Activated T-cell treated with anti-CD3 and anti-CD28 coated beads, Interleukin-2, amount 50 U/mL, for 4 hours (primary cell): ENCODE measurements at places on chromosomes 1 and 21. TPM values are rescaled to one million over a fixed set of nuclear protein-coding genes. Genes with fewer than 3 reads are reported as not detected.

HSD3B2 gene
- 0.41 TPM for total RNA-seq

DNA sequence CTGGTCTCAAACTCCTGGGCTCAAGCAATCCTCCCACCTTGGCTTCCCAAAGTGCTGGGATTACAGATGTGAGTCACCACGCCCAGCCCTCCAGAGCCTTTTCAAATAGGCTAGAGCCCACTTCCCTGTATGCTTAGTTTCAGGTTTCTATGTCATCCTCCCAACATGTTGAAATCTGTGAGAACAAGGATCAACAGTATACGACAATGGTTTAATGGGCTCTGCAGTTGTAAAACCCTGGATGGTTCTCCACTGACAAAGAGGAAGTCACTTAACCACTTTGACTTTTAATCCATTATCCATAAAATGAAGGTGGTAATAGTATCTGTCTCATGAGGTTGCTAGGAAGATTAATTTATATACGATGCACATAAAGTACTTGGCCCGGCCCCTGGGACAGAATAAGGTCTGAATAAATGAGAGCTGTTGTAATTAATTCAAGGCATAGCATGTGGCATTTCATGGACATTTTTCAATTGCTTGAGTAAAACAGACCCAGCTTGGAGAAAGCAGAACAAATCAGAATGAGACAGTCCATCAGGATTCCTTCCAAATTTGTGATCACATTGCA, 113.9 kb upstream of the ZNF648 start:
- DNase-seq = no peak

DNA sequence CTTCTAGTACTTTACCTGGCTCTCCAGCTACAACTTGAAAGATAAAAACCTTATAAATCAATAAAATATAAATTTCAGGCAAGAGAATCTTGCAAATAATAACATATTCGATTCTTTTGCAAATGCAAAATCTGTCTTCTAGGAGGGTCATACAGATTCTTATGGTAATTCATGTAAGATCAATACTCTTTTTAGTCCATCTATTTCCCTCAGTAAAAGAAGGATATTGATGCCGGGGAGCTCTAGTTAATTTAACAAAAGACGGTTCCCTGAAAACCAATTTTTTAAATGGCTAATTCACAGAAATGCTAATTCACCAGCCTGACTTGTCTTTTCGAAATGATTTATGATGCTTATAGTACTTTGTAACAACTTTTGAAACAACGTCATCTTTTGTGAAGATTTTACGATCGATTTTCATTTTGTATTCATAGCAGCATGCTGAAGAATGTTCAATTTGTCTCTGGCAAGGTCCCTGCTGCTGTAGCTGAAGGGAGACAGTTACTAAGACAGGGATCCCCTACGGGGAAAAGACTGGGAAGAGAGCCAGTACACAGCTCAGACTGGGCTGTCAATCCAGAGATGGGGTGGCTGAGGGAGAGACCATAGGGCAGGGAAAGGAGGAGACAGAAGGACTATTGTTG, 90.6 kb upstream of the SPAG17 start:
- no peak for DNase-seq

DNA sequence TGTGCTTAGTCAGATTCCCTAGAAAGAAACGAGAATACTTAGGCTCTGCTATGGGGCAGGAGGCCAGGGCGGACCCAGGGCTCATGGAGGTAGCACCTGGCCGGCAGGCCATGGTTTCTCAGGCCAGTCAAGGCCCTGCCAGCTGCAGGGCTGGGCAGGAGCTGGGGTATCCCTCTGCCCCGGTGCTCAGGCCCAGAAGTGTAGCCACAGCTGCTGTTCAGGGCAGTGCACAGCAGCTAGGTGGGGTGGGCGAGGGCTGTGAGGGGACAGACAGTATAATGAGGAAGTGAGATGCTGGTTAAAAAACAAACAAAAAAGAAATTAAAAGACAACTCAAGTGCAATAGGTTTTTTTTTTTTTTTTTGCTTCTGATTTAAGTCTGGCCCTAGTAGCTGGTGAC, 34.0 kb upstream of the EDN2 start:
- DNase-seq = no peak

S100A8 gene
- not detected for total RNA-seq

PRELP gene
- 0.03 TPM for total RNA-seq

DNA sequence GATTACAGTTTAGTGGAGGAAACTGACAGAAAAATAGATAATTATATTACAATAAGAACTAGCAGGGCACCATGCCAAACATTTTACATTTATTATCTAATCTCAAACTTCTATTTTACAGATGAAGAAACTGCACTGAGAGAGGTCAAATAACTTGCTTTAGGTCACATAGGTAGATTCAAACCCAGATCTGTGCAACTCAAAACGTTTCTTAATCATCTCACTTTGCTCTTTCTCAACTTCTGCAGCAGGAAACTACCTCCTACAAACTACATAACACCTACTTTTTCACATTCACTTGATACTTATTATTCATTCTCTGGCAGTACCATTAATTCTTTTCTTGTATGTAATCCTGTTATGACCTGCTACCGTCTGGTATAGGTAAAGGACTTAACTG, 49.9 kb upstream of the BCL10 start:
- no peak for DNase-seq

GRCh38 chr1:45721207-45721606, 29.2 kb downstream of the IPP start:
- no peak for DNase-seq

DNA sequence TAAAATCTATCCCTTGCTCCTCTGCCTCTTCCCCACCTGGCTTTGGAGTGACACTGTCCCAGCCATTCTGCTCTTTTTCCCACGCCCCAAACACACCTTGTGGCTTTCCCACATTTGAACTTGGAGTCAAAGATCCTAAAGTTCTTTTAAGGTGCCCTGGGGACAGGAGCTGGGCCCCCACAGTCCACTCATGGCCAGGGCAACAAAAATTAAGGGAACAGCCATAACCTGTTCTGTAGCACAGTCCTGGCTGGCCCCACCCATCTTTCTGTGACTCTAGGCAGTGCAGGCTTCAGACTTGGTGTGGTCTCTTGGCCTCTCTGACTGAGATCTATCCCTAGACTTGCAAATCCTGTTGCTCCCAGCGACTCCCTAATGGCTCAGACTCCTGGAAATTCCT, 143.0 kb upstream of the MAGI3 start:
- DNase-seq = no peak

- no peak for DNase-seq
Measured at GRCh38 chr1:22210636-22211035, 67.7 kb upstream of the WNT4 start.

- no peak for DNase-seq
Measured at GRCh38 chr1:231702804-231703203, 76.2 kb downstream of the DISC1 start.

DNA sequence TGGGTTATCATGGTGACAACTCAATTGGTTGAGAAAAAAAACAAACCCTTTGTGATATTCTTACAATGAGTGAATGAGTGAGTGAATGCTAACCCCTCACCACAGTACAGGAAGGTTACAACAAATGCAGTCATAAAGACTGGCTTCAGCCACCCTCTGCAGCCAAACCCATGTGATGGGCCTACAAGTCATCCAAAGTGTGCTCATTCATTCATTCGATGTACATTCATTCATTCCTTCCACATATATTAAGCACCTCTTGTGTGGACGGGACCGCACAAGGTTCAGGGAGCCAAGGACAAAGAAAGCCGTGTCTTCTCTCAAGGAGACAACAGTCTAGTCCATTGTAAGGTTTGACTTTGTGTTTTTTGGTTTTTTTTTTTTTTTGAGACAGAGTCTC, 49.4 kb downstream of the WDR4 start:
- no peak for DNase-seq

CNKSR1 gene
- total RNA-seq = 5.1 TPM

SLC30A2 gene
- total RNA-seq = not detected

- DNase-seq = no peak
Measured at GRCh38 chr1:18940303-18941020, 16.0 kb downstream of the IFFO2 start.

DNA sequence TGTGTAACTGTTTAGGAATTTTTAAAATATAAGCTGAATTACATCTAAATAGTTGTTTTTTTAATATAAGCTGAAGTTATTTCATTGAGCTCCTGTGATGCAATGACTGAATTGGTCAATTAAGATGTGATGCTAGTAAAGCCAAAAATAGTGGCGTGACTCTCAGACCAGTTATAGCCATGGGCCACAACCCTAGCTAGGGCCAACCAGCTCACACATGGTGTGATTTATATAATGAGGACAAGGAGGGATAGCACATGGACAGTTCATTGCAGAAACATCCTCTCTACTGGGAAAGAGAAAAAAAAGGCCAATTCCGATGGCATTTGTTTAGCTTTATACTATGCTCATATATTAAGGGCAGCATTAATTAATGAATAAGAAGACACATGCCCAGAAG, 119.3 kb upstream of the PROX1 start:
- DNase-seq = no peak

GRCh38 chr1:221032637-221033280, 153.5 kb downstream of the HLX start:
- no peak for DNase-seq

DNA sequence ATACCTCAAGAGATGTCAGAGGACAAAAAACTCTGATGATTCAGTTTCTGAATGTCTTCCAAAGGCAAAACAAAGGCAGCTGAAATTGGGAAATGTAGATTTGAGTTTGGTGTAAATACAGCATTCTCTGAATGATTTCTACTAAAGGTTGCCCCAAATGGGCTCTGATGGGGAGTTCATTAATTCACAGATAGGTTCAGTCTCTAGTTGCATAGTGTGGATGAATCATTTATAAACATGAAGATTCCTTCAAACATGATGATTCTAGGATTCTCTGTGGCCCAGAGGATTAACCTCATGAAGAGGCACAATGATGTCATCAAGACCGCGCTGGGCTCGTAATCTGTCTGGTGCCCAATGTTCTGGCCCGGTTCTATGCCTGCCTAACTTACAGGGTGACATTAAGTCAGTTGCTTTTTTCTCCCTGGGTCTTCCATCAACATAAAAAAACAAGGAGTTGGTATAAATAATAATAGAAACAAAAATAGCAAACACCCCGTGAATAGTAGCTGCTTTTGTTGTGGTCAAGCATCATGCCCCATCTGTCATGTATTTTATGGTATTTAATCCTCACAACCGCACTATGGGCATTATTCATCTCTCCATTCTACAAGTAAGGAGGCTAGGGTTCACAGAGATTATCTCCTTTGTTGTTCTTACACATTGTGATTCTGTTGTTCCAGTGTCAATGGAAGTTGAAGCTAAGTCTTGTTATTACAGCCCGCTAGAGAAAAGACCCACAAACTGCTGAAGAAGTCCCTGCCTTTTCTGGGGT, 509.6 kb upstream of the USP24 start:
- no peak for DNase-seq

GRCh38 chr1:212218065-212218464, 67.1 kb upstream of the PPP2R5A start:
- no peak for DNase-seq

CCSAP gene
- 3.6 TPM for total RNA-seq

- DNase-seq = no peak
Measured at GRCh38 chr1:63497577-63497976, 25.4 kb downstream of the ITGB3BP start.

ARMH1 gene
- total RNA-seq = 49.5 TPM

- no peak for DNase-seq
Measured at GRCh38 chr21:41712201-41712600, 54.7 kb downstream of the RIPK4 start.

GRCh38 chr1:184693011-184693410, 61.6 kb downstream of the EDEM3 start:
- no peak for DNase-seq

GRCh38 chr21:45113543-45113942, 39.2 kb downstream of the ADARB1 start:
- no peak for DNase-seq

DNA sequence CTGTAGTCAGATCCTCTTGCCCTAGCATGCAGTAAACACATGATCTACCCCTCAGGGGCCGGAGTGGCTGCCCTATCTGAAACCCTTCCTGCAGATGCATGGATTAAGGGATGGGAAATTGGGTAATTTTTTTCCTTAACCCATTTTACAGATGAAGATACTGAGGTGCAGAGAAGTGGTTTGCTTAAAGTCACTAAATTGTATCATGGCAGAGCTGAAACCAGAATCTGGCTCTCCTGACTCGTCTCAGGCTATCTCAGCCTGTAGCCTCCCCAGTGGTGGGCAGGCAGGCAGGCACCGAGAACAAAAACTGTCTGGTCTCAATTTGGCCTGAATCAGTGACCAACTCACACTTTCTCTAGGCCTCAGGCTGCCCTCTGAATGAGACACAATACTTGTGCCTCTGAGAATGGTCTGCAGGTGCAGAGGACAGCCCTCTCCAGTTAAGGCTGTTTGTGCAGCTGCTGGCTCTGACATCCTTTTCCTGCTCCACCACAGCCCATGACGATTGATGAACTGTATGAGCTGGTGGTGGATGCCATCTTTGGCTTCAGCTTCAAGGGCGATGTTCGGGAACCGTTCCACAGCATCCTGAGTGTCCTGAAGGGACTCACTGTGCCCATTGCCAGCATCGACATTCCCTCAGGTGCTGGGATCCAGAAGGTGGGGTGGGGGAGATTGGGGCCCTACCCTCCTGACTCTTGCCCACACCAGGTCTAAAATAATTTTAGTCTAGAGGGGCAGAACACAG, 1.5 kb downstream of the NAXE start:
- DNase-seq = no peak

LGALS8 gene
- total RNA-seq = 59.7 TPM

GUCA2B gene
- not detected for total RNA-seq

GRCh38 chr1:44874155-44874554, 31.1 kb upstream of the PTCH2 start:
- DNase-seq = no peak

GRCh38 chr1:2391931-2392509, 379 bp downstream of the RER1 start:
- no peak for DNase-seq

LENEP gene
- 0.40 TPM for total RNA-seq

DNA sequence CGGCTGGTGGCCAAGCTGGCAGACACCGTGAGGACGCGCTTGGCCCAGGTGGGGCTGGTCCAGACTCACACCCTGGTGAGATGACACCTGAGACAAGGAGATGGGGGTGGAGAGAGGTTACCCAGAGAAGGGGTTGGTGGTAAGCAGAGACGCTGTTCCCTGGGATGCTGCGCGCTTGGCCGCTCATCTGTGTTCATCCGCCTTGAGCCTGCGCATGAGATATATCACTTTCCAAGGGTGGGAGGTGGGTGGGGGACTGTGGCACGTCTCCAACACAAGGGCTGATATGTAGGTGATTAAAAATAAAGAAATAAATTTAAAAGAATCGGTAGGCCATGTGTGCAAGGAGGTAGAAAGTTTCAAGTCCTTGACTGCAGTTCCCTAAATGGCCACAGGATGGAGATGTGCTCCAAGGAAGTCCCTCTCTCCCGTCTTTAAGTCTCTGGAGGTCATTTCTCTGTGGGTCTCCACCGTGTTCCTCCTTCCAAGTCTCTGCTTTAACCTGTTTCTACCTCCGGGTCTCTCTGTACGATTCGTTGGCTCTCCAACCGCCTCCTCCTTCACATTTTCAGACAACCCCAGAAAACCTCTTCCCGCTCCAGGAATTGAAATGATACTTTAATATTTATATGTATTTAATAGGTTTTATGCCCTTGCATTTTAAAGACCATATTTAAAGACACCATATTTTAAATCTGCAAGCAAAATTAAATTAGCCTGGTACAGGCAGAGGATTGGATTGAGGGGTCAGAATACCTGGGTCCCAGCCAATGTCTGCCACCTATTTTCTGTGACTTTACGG, 4.5 kb downstream of the TTC24 start:
- DNase-seq = peak; percentile 72
